IMR-90 (cell line): ENCODE measurements at places on chromosomes 3 and 15. TPM values are rescaled to one million over a fixed set of nuclear protein-coding genes. Genes with fewer than 3 reads are reported as not detected.

- DNase-seq = peak; percentile 22
These were observed 170.0 kb upstream of the NDN start for GRCh38 chr15:23857028-23857641.

DNA sequence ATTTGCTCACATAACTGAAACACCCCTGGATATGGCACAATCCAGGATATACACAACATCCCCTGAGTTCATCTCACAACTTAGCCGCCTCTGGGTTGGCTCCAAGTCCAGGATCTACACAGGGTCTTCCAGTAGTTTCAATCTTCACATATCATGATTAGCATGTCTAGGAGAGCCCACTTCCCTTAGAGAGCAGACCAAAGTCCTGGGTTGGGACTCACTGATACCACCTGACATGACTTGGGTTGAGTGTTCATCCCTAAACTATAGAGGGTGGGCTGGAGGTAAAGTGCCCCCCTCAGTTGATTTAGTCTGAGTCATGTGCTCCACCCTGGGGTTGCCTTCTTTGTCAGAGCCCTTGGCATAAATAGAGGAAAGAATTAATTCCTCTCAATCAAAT lies 493.6 kb upstream of the PPP2R3A start:
- no peak for DNase-seq

Gene GOLGA8J
- total RNA-seq = under 0.01 TPM in 1 of 2 replicates, not detected in the other

Gene ITIH1
- total RNA-seq = not detected in 2 replicates
